ENCODE measurements at places on chromosomes 11 and 22.

GRCh38 chr11:19598456-19598855 is 114.2 kb upstream of the NAV2 start:
- DNase-seq, result no peak

- DNase-seq, result no peak
Observed at GRCh38 chr11:131888230-131888855, 517.9 kb downstream of the NTM start.

DNA sequence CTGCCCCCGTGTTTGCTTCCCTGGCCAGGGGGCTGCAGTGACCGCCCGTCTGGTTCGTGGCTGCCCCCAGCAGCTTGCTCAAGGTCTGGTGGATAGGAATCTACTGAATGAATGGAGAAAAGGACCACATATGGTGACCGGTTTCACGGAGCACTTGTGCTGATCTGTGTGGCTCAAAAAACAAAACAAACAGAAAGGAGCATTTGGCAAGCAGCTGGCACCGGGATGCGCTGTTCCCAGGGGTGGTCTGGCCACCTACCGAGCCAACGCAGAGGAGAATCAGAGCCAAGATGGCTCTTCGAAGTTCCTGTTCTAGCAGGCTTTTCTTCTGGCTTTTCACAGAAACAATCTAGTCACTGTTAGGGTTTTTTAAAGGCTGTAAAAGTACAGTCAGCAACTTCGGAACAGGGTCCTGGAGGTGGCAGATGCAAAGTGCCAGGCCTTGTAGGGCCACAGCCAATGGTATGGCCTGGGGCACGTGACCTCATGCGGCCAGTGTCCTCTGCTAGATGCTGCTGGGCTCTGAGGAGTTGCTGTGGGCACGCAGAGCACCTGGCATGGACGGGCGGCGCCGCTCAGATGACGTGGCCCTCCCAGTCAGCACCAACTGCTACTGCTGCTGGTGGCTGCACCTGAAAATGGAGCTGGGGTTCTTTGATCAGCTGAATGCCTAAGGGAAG is 27.3 kb upstream of the PACSIN2 start:
- no peak for DNase-seq

- DNase-seq, result no peak
Observed at GRCh38 chr11:10273738-10274137, 20.3 kb downstream of the SBF2 start.

DNA sequence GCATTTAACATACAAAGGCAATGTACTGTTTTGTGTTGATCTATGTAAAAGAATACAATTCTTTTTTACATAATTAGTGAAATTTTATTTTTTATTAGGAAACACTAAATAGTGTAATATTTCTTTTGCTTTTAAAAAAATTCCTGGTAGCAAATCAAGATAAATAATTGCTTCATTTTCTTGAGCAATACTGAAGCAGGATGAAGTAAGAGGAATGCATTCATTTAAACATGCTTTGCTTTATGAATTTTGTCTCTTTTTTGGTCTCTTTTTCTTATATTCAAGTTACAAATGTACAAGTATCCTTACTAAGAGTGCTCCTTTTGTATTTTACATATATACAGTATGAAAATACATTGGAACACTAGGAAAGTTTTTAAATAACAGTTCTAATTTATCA is 144.4 kb upstream of the TEAD1 start:
- DNase-seq, result no peak

- no peak for DNase-seq
Observed at GRCh38 chr11:57668434-57668782, 494 bp downstream of the ZDHHC5 start.

GRCh38 chr22:48369789-48370507 is 1457.7 kb downstream of the BRD1 start:
- DNase-seq, result no peak

- no peak for DNase-seq
Observed at GRCh38 chr11:78573681-78574080, 983 bp downstream of the NARS2 start.

- peak; percentile 62 for DNase-seq
Observed at GRCh38 chr11:70661761-70662501, 263.6 kb downstream of the CTTN start.

DNA sequence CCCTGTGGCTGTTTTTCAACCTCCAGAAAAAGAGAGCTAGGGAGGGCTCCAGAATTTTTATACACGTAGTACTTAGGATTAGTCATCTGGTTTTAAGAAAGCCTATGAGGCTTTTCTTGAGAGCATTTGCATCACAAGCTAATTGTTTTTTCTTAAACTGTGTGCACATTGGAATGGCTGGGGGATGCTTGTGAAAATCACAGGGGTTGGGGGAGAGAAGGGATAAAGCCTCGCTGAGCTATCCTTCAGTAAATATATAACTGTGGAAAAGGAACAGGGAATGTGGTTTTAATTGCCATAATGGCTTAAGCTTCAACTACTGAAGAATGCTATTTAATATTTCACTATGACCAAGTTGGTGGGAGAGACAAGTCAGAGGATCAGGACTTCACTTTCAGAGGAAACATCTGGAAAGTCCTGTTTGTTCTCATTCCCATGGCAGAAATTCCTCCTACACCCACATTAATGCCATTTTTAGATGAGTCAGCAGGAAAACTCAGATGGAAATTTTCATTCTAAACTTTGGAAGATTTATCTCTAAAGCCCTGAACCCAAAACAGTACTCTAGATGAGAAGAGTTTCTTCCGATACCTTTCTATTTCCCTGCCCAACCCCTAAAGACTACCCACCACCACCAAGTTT is 591.3 kb downstream of the LRRC4C start:
- DNase-seq, result no peak

- DNase-seq, result no peak
Observed at GRCh38 chr11:60710482-60710881, 11.1 kb downstream of the MS4A8 start.

GRCh38 chr11:32479291-32479690 is 44.0 kb upstream of the WT1 start:
- DNase-seq, result no peak

GRCh38 chr11:97621282-97621681 is 1231.5 kb downstream of the JRKL start:
- DNase-seq, result no peak

GRCh38 chr11:108693852-108694251 is 29.0 kb downstream of the DDX10 start:
- no peak for DNase-seq

- no peak for DNase-seq
Observed at GRCh38 chr22:31055117-31055634, 25.9 kb upstream of the SMTN start.

DNA sequence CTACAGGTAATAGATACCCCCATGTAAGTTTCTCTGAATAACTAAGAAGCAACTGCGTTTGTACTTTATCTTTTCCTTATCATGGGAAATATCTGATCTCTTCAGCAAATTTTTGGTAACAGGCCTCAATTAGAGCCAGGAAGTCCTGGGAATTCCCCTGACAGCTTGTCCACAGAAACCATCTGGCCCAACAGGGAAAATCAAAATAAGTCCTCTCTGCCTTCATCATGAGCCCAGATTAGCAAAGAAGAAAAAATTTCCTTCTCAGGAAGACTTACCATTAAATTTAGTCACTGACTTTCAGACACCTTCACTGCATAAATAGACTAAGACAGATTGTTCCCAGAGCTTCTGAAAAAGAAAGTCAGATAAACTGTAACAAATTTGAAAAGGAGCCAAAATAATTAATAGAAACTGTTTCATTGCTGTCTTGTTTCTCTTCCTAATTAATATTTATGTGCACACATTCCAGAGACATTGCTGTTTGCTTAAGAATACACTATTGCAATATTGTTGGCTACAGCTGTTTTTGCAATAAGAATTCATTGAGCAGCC is 278.1 kb upstream of the FAT3 start:
- DNase-seq, result no peak

DNA sequence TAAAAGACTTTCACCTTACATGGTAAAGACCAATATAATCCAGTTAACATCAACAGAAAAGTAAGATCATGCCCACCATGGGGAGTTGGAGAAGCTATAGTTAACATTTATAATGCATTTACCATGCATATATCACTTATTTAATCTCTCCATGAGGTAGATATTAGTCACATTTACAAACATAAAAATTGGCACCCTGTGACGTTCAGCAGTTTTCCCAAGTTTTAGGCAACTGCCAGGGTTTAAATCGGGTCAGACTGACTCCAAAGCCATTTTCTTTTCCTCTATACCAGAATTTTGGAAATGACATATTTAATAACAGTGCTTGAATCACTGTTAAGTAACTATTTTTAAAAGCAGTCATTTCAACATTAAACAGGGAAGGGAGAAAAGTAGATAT is 266.3 kb downstream of the DDX10 start:
- no peak for DNase-seq

DNA sequence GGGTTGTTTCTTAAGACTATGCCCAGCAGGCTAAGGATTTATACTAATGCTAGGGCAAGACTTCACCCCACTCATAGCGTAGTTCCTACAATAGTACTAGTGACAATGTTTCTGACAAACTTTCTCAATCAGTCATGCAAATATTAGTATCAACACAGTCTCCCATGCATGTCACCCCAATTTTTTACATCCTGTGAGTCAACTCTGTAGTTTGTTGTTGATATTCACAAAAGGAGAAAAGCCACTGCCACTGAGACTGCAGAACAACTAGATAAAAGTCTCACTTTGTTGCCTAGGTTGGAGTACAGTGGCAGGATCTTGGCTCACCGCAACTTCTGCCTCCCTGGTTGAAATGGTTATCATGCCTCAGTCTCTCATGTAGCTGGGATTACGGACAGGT is 155.2 kb downstream of the RBFOX2 start:
- DNase-seq, result no peak

- no peak for DNase-seq
Observed at GRCh38 chr11:14544611-14545010, 24.4 kb upstream of the PSMA1 start.

GRCh38 chr11:33988586-33989370 is 62.8 kb upstream of the CAPRIN1 start:
- no peak for DNase-seq

DNA sequence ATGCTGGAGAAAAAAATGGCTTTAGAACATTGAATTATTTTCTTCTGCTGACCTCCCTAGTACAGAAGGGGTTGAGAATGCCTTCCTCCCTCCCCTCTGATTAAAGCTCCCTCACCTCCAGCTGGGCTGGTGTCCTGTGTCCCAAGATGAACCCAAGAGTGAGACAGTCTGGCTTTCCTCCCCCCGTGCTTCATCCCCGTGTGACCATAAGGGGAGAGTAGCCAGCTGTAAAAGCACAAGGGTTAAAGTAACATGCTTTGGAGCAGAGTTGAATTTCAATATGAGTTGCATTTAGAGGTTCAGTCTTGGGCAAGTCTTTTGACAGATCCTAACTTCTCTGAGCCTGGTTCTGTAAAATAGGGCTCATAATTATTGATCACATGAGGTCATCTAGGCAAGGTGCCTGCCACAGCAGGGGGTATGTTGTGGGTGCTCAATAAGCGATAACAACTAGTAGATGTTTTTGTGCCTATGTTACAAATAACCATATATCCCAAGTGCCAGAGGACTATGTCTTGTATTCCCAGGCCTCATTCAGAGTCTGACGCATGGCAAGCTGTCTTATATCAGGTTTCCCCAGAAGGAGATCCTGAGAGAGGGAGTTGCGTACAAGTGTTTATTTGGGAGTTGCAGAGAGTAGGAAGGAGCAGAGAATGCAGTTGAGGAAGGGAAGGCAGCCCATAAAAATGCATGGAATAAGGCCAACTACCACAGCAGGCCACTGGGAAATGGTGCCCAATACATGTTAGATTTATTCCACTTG is 4.1 kb downstream of the PRG2 start:
- peak; percentile 78 for DNase-seq

DNA sequence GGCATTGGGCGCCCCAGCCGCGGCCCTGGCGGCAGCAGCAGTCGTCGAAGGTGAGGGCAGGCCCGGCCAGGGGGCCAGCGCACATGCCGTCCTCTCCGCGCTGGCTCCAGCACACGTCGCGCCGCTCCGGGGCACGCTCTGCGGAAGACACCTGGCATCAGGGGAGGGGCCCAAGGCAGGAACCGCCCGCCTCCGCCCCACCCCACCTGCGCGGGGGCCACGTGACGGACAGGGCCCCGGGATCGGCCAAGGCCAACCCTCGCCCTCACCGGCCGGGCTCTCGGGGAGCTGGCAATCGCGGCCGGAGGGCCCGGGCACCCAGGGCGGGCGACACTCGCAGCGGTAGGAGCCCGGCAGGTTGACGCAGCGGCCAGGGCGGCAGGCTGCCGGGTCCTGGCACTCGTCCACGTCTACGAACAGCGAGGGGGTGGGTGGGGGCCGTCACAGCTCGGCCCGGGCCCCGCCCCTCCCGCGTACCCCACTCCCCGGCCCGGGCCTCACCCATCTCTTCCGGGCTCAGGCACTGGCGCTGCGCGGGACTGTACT is 14.9 kb downstream of the SCYL1 start:
- DNase-seq, result no peak

- DNase-seq, result no peak
Observed at GRCh38 chr11:61028135-61028729, 56.8 kb downstream of the CD6 start.

- DNase-seq, result no peak
Observed at GRCh38 chr11:119205080-119205479, 1.1 kb upstream of the CBL start.

DNA sequence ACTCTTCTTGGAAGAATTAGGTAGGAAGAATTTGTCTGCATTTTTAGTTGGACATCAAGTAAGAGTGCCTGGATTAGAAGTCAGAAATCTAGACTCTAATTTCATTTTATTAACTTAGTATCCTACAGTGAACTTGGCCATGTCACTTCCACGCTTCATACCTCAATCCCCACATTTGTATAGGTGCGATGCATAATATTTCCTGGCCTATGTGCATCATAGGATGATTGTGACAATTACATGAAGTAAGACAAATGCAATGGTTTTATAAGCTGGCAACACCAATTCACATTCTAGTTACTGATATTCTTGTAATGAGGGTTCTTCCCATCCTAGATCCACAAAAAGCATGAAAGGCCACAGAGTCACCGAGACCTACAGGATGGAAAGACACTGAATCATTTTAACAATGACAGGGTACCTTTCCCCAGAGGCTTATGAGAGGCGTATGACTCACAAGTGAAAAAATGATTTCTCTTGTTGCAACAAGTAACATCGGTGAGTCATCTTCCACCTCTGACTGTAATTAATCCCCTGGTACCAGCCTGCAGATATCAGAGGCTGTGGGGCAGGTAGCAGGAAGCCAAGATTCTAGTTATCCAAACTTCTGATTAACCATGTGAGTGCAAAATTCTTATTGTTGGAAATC is 56.0 kb upstream of the OR5AK2 start:
- no peak for DNase-seq

DNA sequence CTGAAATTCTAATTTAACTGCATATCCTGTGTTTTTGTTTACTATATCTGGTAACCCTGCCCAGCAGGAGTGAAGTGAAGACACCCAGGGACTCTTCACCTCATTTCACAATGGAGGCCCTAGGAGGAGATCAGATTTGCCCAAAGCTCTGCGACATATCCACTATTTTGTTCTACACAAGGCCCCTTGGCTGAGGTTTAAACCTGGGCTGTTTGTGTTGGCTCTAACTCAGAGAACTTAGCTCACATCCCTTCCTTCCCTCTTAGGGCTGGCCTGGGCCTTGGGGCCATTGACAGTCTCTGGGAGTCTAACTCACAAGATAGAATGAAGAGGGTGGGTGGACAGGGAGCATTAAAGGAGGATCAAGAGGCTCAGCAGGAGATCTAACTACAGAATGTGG is 8.2 kb upstream of the PLA2G3 start:
- DNase-seq, result no peak

- DNase-seq, result no peak
Observed at GRCh38 chr11:11937957-11938356, 70.5 kb downstream of the DKK3 start.
